ENCODE measurements at places on chromosomes 7 and 10.
A peak's percentile ranks its signal among the peaks of the same experiment; 100 is the strongest.

GRCh38 chr7:4882169-4883032 is 1.1 kb downstream of the RADIL start:
- no peak for DNase-seq

- no peak for DNase-seq
These were observed 8.4 kb downstream of the SEM1 start for GRCh38 chr7:96701258-96701657.

- peak; percentile 24 for DNase-seq
These were observed 118.0 kb upstream of the PRSS58 start for GRCh38 chr7:142375710-142376313.

DNA sequence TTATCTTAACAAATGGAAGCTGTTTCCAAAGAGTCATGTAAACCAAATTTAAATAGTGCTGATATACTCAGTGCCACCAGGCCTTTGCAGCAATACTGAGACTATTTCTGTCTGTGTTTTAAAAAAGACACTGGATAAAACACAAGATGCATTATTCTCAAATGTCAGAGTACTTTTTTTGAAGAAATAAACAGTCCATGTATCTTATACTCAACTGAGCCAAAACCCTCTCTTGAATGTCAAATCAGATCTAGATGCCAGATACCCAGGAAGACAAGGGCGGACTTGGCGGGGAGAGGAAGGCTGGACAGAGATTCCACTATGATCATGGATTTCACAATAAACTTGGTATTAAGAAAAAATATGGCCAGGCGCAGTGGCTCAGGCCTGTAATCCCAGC is 127.6 kb downstream of the COBL start:
- no peak for DNase-seq

- peak; percentile 62 for DNase-seq
These were observed 60.6 kb upstream of the MSMB start for GRCh38 chr10:46106410-46107255.

Measured in T47D (cell line).